Stimulated activated CD4-positive, alpha-beta T cell treated with anti-CD3 and anti-CD28 coated beads, Interleukin-4, amount 100 ng/mL, for 24 hours (primary cell): ENCODE measurements at places on chromosomes 2 and 18.

DNA sequence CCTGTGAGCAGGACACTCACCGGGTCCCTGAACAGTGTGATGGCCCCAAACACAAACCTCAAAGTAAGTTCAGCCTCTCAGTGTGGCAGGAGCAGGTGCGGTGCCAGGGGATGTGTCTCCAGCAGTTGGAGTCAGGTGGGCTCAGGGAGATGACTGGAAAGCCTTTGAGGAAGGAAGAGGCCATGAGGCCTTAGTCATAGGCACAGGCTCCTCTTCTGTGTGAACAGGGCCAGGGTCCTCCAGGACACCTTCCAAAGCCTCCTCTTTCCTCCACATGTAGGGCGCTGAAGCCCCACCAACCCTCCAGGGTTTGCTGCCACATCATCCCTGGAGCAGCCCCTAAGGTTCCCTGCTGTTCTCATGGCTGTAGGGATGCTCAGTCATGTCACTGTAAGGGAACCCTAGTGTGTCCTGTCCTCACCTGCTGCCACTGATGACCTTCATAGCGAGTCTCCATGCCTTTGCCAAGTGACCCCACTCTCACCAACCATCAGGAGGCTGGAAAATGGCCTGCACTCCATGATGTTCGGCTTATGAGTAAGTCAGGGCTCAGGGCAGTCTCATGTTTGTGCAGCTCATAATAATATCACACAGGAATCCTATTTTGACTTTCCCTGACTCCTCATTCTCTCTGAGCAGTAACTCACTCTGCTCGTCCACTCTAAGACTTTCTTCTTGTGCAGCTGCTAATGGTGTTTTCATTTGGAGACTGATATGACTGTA is 1152.9 kb downstream of the RPIA start:
- DNase-seq, result no peak

- DNase-seq, result no peak
Measured at GRCh38 chr2:216678813-216679657, 16.3 kb downstream of the IGFBP5 start.

GRCh38 chr2:11344342-11344955 is at the start of gene ROCK2:
TSS of gene ROCK2 (minus strand) at chr2:11344636. CDS start at chr2:11344136, 500 bp downstream.
- peak; percentile 69 for DNase-seq

DNA sequence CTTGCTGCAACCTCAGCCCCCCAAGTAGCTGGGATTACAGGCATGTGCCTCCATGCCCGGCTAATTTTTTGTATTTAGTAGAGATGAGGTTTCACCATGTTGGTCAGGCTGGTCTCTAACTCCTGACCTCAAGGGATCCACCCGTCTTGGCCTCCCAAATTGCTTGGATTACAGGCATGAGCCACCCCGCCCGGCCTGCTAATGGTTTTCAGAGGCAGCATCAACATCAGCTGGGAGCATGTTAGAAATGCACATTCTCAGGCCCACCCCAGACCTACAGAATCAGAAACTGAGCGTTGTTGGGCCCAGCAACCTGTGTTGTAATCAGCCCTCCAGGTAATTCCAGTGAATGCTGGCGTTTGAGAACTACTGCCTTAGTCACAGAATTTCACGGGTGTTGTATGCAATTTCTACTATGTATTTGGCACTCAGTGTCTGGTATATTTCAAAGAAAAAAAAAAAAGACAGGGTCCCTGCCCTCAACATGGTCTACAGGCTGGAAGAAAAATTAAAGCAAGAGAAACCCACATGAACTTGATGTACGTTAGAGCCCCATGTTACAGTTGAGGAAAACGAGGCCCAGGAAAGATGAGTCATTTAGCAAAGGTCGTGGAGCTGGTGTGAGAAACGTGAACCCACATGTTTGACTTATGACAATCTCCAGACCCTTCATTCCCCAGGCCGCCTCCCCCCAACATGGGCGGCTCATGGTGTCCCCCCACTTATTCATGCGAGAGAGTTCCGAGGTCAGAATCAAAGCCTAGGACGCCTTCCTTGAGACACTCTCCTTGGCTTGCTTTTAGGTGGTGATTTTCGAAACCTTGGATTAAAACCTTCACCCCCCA is 35.3 kb downstream of the SH3BP4 start:
- DNase-seq, result no peak

- DNase-seq, result no peak
Measured at GRCh38 chr2:60840880-60841279, 40.5 kb upstream of the REL start.

DNA sequence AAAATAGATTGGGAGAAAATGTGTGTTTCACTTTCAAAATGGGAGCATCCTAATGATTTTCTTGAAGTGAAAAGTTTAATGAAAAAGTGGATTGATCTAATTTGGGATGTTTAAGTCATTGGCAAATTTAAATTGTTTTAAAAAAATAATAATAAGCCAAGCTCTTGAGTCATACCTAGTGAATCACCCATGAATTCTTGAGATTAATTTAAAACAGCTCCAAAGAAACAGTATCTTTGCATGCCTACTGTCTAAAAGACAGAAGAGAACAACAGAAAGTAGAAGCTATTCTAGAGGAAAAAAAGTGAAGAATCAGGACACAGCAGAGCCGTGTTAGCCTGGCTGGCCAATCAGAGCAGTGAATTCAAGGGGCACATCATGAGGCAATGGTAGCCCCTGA is 7.7 kb downstream of the ACVR1C start:
- no peak for DNase-seq

- DNase-seq, result no peak
Measured at GRCh38 chr18:79332646-79333045, 63.1 kb upstream of the NFATC1 start.

- DNase-seq, result no peak
Measured at GRCh38 chr2:62956651-62957050, 94.0 kb upstream of the OTX1 start.

DNA sequence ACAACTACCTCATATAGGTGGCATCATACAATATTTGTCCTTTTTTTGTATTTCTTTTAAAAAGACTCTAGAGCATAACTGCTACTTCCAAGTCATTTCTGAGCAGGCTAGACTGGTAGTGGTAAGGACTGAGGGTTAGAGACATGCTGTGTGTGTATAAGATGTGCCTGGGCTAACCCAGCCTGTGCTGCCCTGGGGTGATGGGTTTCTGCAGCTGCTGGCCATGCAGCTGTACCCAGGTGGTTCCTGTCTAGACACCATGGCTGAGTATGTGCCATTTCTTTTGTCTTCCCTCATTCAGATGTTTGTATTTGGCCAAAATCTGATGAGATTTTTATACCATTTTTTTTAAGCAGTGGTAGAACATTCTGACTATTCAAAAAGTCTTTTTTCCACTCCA is 40.0 kb downstream of the MERTK start:
- no peak for DNase-seq

GRCh38 chr2:168781191-168781817 is 21.1 kb upstream of the NOSTRIN start:
- no peak for DNase-seq

DNA sequence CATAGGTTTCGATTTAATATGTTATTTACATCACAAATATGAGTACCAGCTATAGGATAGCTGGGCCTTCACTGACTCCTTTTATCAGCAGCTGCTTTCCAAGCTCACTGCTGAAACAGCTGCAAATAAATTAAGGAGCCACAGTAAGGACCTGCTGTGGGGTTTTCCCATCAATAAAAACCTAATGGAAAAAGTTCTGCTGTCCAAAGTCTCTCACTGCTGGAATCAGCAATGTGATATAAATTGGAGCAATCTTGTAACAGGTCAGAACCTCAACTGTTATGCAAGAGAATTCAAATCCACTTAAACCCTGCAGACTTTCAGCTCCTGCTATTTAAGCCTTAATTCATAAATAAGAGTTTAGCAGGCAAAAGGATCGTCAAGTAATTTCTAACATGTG is 61.3 kb downstream of the NEB start:
- no peak for DNase-seq

DNA sequence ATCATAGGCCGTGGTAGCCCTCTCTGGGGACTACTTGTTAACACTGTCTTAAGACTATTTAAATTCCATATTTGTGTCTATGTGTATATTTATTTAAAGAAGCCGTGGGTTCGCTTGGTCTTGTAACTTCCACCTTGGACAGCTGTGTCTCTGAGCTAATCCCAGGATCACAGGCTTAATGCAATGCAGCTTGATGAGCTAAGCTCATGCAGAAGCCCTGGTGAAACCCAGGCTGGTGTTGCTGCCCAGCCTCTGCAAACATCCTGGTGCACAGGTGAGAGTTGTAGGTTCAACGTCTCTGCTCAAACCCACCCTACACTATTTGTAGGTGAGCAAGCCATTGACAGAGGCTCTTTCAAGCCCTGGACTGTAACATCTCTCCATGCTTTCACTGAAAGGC is 211.8 kb downstream of the FAM210A start:
- no peak for DNase-seq

- DNase-seq, result no peak
Measured at GRCh38 chr2:14960686-14961324, 328.3 kb downstream of the LRATD1 start.

- no peak for DNase-seq
Measured at GRCh38 chr2:119049968-119050704, 108.1 kb downstream of the MARCO start.

DNA sequence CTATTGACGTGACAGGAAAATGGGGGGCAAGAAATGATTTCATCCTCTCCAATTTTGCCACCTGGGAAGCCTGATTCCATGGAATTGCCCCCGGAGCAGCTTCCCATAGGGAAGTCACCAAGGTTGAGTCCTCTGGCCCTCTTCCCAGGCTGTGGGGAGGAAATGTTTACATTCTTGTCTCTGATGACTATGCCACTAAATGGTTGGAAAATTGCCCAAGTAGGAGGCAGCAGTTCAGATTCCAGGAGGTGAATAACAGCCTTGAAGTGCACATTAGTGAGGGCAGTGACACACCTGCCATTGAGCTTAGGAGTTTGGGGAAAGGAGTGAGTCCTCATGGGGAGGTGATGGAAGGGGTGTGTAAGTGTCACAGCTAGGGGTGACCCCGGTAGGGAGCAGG is 449.2 kb upstream of the DCC start:
- no peak for DNase-seq

DNA sequence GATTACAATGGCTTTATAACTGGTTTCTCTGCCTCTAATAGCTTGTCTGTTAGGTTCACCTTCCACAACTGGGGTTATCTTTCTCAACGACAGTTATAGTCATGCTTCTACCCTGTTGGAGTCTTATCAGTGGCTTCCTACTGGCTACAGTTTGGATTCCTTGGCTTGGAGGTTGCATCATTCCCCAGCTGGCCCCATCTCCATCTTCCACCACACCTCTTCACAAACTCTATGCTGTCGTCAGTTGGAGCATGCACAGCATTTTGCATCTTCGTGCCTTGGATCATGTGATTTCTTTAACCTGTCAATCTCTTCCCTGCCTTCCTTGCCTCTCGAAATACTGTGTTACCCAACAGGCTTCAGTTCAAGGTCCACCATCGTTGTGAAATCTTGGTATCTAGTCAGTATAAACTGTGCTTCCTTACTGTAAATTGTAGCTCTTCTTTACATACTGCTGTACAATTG is 316.3 kb upstream of the CXCR4 start:
- no peak for DNase-seq

- DNase-seq, result peak; percentile 33
Measured at GRCh38 chr2:147288131-147288530, 556.7 kb upstream of the ACVR2A start.

GRCh38 chr2:3523551-3524041 is 4.3 kb upstream of the ADI1 start:
- DNase-seq, result no peak

- DNase-seq, result no peak
Measured at GRCh38 chr2:88191722-88192042, 21.5 kb downstream of the THNSL2 start.

- no peak for DNase-seq
Measured at GRCh38 chr18:755506-755905, 43.1 kb upstream of the ENOSF1 start.

DNA sequence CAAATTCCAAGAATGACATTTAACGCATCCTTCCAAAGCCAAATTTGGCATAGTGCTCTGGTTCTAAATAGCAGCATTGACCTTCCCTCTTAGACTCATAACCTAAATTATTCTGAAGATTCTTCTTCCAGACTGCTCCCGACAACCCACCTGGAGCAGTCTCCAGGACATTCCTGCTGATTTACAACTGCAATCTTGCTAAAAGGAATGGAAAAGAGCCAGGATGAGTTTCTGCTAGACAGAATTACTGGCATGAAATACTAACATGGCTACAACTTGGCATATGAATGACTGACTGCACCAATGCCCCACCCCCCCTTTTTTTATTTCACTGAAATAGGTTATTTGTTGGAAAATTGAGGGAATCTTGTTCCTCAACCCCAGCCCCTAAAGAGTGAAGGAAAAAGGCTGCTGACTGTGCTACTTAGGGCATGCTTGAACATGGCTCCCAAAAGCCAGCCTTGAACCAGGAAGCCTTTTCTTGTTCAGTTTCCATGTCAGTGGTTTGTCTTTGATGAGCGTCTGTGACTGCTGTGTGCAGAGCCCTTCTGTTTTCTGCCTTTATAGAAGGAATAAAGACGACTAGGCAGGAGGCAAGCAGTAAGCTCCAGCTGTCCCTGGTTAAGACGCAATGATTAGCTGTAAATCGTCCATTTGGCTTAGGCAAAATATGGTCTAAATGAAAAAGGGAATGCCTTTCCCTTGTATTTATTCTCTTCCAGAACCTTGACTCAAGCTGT is 47.4 kb upstream of the ITGB6 start:
- DNase-seq, result no peak
